ELR (cell line): ENCODE measurements at places on chromosomes 1 and 21.

GRCh38 chr1:213464786-213465460, 413.9 kb downstream of the RPS6KC1 start:
- DNase-seq, result no peak

- peak; percentile 94 for DNase-seq
These were observed 47.0 kb downstream of the AHDC1 start for GRCh38 chr1:27556781-27557595.

- DNase-seq, result no peak
These were observed 131.9 kb downstream of the FGGY start for GRCh38 chr1:59428828-59429227.

DNA sequence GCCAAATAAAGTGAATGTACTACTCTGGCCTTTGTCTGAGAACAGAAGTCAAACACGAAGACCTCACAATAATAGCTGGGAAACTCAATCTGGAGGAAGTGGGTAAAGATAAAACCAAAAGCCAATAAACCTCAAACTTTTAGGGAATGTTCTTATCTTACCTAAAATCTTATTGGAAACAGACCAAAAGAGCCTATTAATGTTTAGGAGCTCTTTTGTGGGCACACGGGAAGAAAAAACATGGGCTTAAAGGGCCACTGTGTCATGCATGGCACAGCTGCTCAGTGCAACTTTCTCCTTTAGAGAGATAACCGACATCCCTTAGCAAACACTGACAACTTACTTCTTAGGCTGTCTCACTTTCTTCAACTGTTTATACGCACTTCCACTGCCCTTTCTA, 16.1 kb downstream of the EIF2B3 start:
- DNase-seq, result peak; percentile 67

DNA sequence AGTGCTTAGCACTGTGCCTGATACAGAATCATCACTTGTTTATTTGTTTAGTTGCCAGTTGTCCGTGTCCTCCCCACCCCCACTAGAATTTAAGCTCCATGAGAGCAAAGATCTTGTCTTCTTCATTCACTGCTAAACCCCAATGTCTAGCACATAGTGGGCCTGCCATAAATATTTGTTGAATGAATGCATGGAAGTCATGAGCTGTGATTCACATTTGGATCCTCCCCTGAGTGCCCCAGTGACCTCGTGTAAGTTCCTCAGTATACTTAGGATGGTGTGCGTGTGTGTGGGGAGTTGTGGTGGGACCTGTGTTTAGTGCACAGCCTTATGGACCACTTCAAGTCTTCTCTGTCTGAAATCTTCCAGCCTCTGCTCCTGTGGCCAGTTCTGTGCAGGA, 23.1 kb downstream of the IER5 start:
- DNase-seq, result peak; percentile 84

DNA sequence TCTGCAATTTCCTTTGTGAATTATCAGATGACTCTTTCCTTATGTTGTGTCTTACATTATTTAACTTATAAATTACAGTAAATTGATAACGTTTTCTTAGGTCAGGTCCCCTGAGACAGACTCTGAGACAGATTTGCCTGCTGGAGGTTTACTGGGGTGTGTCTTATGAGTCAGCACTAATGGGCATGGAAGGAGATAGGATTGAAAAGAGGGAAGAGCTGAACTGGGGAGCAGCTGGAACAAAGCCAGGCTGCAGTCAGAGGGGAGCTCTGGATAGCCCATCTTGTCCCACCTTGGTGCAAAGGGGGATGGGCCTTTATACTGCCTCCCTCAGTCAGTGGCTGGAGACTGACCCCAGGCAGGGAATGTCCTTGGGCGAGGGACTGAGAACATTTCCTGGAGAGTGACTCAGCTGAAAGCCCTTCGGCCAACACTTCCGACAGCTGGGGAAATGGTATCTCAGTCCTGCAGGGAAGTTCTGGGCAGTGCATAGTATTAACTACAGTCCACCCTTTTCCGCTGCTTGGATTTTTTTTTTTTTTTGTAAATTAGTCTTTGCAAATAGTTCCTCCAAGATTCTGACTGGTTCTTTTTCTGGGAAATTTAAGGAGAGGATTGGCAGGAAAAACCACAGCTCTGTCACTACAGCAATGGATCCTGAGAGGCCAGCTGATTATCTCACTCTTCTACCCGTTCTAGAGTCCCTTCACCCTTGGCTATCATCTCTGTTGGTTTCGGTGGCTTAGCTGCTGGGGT, 39.1 kb upstream of the CDC42BPA start:
- DNase-seq, result peak; percentile 93
